Occipital lobe (tissue), 3 donors: ENCODE measurements at places on chromosomes 13 and 19.

- DNase-seq, result no peak
These were observed 64.0 kb upstream of the MED4 start for GRCh38 chr13:48158915-48159314.

DNA sequence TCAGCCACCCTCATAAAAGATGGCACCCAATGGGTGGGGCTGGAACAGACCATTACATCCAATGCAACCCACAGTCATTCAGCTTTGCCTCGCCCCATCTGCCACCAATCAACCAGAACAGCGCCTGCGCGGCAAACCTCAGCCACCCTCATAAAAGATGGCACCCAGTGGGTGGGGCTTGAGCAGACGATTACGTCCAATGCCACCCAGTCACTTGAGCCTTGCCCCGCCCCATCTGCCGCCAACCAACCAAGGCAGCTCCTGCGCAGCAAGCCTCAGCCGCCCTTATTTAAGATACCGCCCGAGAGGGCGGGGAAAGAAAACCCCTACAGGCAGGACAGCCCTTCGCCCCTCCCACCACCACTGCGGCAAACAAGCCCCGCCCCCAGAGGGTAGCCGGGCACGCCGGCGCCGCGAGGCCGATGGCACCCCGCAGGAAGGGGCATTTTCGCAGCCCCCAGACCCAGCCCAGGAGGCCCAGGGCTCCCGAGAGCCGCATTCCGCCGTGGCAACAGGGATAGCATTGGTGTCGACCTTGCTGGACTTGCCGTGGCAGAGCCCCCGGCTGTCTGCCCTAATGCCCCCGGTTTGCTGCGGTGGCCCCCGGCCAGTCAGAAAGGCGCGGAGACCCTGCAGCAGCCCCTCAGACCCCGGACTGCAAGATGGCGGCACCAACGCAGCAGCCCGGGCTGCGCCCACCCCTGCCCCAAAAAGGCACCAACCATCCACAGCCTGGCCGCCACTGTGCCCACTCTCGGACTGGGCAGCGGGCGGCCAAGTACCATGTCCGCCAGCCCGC is 675 bp downstream of the PEG3 start:
- DNase-seq, result peak; percentile 99

- DNase-seq, result no peak
These were observed 14.3 kb upstream of the SCEL start for GRCh38 chr13:77521194-77521593.

GRCh38 chr13:67977066-67977465 is 746.9 kb upstream of the PCDH9 start:
- DNase-seq, result no peak

GRCh38 chr13:73998631-73999030 is 135.6 kb downstream of the KLF12 start:
- no peak for DNase-seq

DNA sequence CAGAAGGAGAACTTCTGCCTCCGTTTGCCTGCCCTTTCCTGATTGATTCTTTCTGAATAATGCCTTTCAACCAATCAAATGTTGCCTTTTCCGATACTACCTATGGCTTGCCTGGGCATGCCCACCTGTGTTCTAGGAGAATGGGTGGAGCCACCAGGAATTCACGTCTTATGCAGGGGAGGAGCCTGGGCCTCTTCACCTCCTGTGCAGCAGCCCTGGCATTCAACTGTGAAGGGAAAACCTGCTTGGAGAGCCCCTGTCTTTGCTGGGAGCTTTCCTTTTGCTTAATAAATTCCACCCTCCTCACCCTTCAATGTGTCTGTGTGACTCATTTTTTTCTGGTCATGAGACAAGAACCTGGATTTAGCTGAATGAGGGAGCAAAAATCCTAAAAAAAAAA is 730.7 kb downstream of the UQCRFS1 start:
- DNase-seq, result no peak

DNA sequence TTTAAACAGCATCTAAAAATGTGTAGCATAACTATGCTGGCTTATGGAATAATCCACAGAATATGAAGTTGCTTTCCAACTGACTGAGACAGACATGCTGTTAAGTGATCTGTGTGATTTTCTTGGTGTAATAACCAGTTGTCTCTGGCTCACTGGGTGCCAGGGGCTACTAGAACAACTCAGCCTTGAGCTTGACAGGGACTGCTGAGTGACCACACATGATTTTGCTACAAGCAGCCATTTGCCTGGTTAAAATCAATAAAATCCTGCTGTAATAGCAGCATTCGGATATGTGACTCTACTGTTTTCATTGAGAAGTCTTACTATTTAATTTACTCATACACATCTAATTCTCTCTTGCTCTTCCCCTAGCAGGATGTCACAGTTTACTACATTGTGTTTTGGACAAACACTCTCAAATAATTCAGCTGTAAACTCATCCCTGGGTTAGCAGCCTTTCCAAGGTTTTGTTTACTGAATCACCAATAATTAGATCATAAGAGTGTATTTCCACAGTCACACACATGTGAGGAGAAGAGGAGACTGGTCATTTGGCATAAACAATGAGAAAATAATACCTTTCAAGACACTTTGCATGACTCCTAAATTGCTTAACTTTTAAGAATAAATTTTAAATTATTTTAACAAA is 426.2 kb downstream of the PCDH9 start:
- DNase-seq, result no peak

DNA sequence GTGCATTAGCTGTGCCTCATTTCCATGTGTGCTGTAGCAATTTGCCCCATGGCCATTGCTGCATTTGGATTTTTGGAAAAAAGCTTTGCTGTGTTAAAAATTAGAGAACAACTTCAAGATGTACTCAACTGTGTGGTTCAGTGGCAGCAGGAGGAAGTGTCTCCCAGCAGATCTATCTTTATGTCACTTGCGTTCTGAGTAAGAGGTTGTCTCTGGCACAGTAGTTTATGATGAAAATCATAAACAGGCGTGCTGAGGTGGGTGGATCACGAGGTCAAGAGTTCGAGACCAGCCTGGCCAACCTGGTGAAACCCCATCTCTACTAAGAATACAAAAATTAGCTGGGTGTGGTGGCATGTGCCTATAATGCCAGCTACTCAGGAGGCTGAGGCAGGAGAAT is 29.0 kb upstream of the RNF17 start:
- no peak for DNase-seq

- DNase-seq, result no peak
These were observed 86.3 kb downstream of the PCCA start for GRCh38 chr13:100175078-100175802.

- no peak for DNase-seq
These were observed 152.8 kb downstream of the LHFPL6 start for GRCh38 chr13:39450176-39450575.

DNA sequence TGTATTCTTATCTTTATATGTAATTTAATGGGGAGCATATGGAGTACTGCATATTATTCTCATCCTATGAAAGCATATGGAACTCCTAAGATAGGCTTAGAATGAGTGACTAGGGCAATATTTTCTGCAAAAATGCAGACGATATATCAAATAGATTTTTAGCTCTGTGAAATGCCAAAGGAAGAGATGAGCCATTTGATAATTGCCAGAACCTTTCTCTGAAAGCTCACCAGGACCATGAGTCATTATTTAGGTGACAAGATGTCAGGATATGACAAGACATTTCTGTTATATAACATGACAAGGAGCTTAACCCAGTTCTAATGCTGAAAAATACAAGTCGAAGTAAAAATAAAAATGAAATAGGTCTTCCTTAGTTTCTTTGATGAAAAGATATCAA is 145.0 kb downstream of the SLITRK6 start:
- DNase-seq, result no peak

GRCh38 chr13:50071379-50071778 is 56.1 kb downstream of the KCNRG start:
- DNase-seq, result no peak

DNA sequence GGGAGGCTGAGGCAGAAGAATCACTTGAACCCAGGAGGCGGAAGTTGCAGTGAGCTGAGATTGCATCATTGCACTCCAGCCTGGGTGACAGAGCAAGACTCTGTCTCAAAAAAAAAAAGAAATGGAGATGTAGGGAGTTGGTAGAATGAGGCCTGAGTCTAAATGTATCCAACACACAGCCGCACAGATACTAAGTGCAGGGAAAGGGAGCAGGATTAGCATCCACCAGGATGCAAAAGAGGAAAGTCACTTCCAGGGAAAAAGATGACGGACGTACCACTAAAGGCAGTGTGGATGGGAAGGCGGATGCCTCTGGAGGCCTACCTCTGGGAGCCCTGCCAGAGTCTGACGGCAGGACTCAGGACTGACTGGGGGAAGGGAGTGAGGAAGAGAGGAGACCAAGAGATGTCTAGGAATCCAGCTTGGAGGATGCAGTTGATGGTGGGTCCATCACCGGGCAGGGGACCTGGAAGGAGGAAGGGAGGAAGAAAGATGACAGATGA is 6.8 kb downstream of the FAM98C start:
- no peak for DNase-seq

DNA sequence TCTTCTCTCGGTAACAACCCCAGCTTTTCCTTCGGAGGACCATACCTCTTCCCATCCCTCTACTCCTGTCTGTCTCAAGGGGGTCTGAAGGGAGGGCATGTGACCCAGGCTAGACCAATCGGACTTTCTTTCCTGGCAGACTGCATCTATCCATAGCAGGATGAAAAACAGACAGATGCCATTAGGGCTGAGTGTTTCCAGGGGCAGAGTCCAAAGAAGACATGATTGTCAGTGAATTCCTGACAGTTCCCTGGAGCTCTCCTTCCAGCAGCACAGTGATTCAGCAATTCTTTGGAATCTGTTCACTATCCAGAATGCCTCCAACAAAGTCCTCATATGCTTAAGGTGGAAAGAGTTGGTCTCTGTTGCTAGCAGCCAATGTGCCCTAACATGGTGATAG is 189.8 kb downstream of the KCTD12 start:
- DNase-seq, result no peak

DNA sequence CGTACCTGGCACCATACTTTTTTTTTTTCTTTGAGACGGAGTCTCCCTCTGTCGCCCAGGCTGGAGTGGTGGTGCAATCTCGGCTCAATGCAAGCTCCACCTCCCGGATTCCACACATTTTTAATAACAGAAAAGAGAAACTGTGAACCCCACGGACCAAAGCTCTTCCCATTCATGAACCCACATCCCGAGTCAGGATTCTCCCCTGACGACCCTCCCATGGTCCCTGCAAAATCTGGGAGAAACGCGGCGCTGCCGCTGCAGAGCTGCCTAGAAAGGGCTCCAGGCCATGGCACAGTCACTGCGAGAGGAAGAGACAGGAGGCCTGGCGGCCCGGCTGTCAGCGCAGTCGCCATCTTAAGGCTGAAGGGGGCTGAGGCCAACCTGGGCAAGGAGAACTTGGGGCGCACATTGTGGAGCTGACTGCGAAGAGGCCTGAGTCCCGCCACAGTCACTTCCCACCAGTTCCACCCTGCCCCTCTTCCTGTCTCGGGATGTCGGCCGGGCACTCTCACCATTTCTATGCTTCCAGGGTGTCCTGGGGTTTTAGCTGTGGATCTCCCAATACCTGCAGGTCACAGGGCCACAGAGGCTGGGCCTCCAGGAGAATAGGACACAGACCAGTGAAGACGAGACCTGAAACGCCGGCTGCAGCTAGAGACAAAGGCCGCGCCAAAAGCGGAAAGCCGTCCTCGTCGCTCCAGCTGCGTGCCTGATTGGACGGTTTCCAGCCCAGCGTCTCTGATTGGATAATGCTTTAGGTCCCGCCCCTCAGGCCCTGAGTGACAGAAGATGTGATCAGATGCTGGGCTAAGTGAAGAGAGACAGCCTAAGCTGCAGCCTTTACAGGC is 71.0 kb downstream of the ZNF486 start:
- peak; percentile 70 for DNase-seq

GRCh38 chr13:113929628-113930615 is 44.0 kb downstream of the C13orf46 start:
- no peak for DNase-seq

- no peak for DNase-seq
These were observed 35.9 kb downstream of the BTBD2 start for GRCh38 chr19:1979642-1980041.

DNA sequence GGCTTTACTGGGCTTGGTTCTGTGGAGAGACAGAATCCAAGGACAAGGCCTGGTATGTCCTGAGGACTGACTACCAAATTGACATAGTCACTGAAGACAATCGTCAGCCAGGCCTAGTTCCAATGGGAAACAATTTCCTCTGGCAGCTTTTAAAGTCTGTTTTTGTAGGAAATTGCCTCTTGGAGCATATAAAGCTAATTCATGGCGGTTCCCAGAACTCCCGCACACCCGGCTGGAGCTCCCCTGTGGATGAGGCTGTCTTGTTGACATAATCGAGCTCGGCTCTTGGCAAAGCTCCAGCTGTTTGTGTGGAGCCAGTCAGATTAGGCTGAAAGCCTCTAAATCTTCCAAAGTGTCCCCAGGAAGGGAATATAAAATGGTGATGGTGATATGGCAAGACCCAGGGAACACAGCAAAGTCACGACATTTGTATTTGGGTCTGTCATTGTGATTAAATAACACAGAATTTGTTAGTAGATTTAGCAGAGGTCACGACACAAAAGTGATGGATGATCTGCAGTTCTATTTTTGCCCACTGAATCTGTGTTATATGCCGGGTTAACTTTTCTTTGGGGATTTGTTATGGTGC is 395.0 kb downstream of the PCDH9 start:
- DNase-seq, result peak; percentile 48

GRCh38 chr13:103246581-103247200 is 180.5 kb upstream of the SLC10A2 start:
- no peak for DNase-seq

- no peak for DNase-seq
These were observed 102.0 kb downstream of the DIAPH3 start for GRCh38 chr13:60061737-60062136.

- DNase-seq, result no peak
These were observed 606 bp downstream of the PRDX2 start for GRCh38 chr19:12800923-12801465.

- DNase-seq, result no peak
These were observed 805 bp downstream of the ZNF784 start for GRCh38 chr19:55623561-55623960.

- no peak for DNase-seq
These were observed 1562.9 kb downstream of the OLFM4 start for GRCh38 chr13:54591540-54591939.

DNA sequence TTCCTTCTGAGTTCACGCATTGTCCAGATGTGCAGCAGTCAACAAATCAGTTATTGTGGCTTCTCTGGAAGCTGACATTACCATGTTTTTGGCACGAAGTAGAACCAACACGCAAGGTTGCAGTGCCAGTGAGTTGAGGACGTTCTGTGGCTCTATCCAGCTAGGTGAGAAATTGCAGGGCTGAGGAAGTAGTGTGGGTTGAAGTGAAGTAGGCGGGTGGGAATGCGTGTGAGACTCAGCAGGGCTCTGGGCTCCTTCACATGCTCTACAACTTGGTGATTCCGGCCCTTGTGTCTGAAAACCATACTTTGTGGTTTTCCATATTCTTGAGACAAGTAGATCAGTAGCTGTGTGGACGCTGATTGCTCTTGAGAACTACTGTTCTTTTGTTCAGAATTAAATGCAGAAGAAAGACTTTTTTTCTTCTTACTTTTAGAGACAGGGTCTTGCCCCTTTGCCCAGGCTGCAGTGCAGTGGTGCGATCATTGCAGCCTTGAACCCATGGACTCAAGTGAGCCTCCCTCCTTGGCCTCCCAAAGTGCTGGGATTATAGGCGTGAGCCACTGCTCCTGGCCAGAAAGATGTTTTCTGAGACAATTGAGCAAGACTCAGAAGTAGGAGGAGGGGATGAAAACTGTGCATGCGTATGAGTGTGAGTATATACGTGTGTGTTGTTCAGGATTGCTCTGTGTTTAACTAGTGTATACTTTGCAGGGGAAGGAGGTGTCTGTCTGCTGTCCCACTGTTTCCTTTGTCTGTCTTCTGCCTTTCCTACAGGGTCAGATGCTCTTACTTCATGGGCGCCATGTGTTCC is 46.2 kb downstream of the GATAD2A start:
- peak; percentile 36 for DNase-seq
